ENCODE measurements at places on chromosomes 7 and 10.
A peak's percentile ranks its signal among the peaks of the same experiment; 100 is the strongest.

GRCh38 chr7:64574540-64575099 lies 11.7 kb upstream of the ZNF680 start:
- DNase-seq, result no peak

GRCh38 chr10:115222039-115222438 lies 128.9 kb downstream of the ATRNL1 start:
- DNase-seq, result no peak

DNA sequence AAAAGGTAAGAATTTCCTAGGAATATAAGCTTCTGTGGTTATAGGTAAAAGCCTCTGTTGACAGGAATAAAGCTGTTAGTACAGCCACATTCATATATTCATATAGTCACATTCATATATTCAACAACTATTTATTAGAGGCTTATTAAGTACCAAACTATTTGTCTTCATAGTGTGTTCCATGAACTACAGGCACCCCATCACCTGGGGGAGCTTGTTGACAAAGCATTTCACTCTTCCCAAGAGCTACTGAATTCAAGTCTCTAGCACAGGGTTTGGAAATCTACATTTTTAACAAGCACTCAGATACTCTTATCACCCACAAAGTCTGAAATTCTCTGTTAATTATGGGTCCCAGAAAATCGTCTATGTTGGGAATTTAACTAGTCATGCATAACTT lies 110.6 kb downstream of the RNLS start:
- DNase-seq, result no peak

- DNase-seq, result no peak
These were observed 151.5 kb upstream of the COL1A2 start for GRCh38 chr7:94243066-94243711.

- no peak for DNase-seq
These were observed 34.8 kb upstream of the HNRNPH3 start for GRCh38 chr10:68296843-68297663.

DNA sequence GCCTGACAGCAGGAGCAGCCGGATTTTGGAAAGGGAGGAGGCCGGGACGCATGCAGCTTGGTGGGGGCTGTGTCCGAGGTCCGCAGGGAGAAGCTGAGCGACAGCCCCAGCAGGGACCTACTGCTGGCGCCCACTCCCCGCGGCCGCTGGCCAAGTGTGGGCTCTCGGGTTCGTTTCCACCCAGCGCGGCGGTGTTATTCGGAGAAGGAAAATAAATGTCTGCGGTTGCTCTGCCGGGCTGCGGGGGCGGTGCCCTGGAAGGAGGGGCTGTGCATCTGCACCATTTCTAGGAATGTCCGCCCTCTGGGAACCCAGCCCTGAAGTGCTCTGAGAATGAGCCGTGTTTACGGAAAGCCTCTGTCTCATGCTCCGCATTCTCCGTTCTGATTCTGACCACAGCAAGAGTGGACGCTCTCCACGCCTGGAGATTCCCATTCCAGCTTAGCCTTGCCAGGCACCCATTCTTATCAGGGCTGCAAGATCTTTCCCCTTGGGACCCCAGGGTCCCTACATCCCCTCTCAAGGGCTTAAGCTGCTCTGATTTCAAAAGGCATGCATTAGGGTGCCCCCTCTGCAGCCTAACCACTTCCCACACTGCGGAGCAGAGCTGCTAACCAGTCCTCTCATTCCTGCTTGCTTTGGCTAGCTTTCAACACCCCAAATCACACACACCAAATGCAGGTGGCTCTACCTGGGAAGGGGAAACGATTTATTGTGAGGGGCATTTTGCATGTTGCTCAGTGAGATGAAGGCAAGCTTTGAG lies 256.6 kb upstream of the GLI3 start:
- DNase-seq, result no peak

DNA sequence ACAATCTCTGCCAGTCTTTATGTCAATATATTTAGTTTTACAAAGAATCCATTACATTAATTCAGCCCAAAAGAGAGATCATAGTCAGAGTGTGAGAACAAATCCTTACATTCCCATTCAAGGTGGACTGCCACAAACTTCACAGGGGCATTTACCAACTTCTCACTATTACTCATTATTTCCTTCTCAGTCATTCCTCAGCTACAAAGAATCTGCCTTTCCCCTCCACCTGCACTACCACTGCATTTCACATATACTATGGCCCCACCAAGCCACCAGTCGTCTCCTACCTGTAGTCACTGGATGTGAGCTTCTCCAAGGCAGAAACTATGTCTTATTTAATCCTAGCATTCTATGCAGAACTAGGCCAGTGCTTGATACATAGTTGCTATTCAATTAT lies 94.3 kb downstream of the USP6NL start:
- no peak for DNase-seq

- no peak for DNase-seq
These were observed 13.6 kb downstream of the FAM3C start for GRCh38 chr7:121382473-121382872.

DNA sequence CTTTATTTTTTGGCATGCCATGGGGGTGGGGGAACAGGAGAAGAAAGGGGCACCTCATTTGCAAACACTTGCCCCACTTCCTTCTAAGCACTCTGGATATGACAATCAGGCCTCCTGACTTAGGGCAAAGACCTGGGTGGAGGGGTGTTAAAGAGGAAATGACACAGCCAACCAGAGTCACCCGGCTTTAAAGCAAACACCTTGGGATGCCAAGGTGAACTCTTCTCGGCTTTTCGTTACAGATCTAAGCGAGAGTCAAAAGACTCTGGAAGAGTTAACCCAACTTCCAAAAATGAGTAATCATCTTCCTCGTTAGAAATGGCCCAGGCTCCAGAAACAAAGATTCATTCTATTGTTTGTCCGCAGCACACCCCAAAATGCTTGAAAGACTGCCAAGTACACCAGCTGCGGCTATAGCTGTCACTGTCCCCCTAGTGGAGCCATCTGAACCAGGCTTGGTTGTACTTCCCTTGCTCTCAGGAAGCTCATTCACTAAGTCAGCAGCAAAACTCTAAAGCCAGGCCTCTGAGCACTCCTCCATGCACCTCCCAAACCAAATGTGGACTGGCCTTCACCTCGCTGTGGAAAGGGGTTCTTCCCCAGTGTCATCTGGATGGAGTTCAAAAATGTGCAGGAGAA lies 24.8 kb downstream of the FAM53B start:
- peak; percentile 89 for DNase-seq

- no peak for DNase-seq
These were observed 35.0 kb downstream of the GPR141 start for GRCh38 chr7:37718585-37718984.

DNA sequence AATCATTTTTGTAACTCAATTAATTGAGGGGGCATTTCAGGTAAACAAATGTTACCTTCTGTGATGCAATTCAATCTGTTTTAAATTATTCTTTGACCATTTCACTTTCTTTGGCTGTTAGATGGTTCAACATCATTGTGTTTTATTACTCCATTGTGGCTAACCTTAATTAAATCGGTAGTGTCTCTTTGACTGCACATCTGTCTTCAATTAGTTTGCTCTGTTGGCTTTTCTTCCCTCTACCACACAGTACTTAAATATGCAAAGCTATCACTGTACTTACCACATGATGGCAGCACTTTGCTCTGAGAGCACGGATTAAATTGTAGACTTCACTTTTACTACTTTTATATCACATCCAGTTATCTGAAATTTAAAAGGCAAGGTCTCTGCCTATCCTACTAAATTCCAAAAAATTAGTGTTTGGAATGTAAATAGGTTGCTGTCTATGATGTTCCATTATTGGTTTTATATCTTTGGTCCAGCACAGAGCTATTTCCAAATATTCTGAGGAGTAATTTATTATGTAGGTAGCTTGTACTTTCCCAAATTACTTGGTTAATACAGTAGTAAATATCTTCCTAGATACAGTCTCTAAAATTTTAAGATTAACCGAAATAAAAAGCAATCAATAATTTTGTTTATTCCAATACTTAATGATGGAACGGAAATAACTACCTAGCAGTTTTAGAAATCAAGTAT lies 352.0 kb downstream of the PCLO start:
- no peak for DNase-seq

- DNase-seq, result no peak
These were observed 624.9 kb downstream of the ARL4A start for GRCh38 chr7:13312307-13312706.

GRCh38 chr7:73308665-73309214 lies at the start of gene NSUN5:
Gene NSUN5 (minus strand): TSS chr7:73308826. CDS start chr7:73308790, 36 bp downstream.
- DNase-seq, result peak; percentile 86

GRCh38 chr7:132226046-132226956 lies 350.0 kb downstream of the PLXNA4 start:
- no peak for DNase-seq

DNA sequence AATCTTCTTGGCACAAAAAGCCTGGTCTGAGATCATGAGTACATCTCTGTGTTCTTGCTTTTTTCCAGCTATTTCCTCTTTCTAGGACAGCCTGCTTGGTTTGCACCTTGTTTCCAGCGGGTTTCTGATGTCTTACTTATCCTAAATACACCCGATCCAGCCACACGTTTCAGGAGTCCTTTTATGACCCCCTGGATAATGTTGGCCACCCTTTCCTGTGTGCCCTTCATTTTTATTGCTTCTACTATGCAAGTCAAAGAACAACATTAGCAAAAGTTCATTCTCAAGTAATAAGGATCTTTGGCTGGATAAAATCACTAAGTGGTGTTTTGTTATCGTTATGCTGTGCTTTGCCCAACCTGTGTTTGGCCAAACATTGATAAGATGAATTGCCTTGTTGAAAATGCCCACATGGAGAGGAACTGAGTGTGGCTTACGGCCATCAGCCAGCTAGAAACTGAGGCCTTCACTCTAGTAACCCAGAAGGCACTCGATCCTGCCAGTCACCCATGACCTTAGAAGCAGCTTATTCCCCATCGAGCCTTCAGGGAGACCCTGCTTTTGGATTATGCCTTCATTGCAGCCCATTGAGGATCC lies 28.7 kb upstream of the AKR1C1 start:
- no peak for DNase-seq

DNA sequence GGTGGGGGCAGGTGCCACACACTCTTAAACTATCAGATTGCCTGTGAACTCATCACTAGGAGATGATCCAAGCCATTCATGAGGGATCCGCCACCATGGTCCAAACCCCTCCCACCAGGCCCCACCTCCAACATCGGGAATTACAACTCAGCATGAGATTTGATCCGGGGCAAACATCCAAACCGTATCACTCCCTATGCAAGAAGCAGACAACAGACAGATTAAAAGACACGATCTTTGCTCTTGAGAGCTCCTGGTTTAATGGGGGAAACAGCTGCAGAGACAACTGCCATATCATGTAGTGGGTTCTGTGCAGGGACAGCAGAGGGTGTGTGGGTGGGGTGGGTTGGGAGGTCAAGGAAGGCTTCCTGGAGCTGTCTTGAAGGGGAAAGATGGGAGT lies 123.6 kb downstream of the EMX2 start:
- no peak for DNase-seq

- DNase-seq, result no peak
These were observed 96.3 kb downstream of the CPED1 start for GRCh38 chr7:121084748-121085336.

DNA sequence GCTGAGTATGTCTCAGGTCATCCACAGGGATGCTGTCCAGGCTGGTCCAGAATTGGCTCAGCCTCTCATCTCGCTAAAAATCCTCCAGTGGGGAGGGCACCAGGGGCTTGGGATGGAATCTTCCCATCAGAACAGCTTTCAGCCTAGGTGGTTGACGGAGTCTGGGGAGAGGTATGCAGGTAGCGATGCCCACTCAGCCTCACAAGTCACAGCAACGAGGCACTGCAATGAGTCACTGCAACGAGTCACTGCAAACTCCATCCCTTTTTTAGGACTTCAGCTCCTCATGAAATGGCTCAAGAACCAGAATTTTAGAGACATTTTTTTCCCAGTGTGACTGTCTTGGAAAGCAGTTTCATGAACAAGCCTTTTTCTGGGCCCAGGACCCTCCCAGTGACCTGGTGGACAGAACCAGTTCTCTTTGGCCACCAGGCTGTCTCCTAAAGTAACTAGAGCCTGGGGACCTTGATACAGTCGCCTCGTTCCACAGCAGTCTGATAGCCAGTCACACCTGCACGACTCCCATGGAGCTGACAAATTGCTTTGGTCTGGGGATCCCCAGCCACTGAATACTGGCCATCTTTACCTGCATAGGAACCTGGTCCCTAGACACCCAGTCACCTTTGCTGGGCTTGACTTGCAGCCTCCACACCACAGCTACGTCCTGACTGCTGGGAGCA lies 41.3 kb upstream of the PPP2R2D start:
- no peak for DNase-seq

GRCh38 chr7:105664816-105665525 lies 83.7 kb upstream of the EFCAB10 start:
- no peak for DNase-seq

GRCh38 chr7:42432644-42433043 lies 195.6 kb upstream of the GLI3 start:
- DNase-seq, result no peak

DNA sequence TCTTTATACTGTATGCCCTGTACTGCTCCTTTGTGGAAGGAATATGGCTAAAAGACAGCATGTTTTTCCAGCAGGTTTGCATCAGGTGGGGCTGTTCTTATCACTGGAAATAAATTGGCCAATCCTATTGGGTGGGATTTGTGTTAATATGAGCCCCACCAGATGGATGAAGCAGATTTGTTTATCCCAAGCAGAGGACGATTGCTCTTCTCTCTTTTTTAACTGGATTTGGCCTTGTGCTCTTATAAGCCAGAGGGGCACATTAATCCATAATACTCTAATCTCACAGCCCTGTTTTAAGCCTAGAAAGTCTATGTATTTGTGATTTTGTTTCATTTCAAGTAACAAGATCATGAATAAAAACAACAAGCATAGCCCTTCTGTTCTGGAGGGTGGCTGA lies 240.1 kb upstream of the ADARB2 start:
- no peak for DNase-seq

DNA sequence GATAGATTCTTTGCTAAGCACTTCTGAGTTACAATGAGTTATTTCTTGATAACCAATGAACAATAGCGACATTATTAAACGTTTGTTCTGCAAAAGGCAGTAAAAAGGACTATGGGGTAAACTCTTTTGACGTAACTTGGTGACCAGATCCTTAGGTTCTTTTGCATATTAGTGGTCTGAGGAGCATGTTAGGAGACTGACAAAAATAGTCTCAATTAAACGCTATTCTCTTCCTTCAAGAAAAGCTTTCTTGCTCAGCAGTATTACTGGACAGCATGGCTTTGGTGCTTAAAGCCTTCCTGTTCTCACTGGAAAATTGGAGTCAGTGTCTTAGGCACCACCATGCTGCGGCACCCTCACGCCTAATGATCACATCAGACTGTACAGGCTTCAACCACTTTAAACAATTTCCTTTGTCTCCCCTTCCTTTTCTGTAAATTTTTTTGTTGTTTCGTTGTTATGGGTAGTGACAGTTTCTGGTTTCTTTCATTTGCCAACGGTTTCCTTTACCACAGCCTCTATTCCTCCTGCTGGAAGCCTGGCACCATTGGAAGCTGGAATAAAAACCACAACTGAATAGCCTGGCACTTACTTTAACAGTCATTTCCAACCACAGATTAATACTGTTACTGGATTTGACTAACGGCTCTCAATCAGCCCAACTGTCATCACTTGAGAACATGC lies 49.2 kb upstream of the FAM133B start:
- DNase-seq, result peak; percentile 44

All from CD4-positive, alpha-beta memory T cell (primary cell).